H4 (cell line): ENCODE measurements at places on chromosomes 3 and 15. TPM values are rescaled to one million over a fixed set of nuclear protein-coding genes. Genes with fewer than 3 reads are reported as not detected.

- DNase-seq = no peak
Measured at GRCh38 chr3:142785996-142786395, 62.2 kb downstream of the TRPC1 start.

DNA sequence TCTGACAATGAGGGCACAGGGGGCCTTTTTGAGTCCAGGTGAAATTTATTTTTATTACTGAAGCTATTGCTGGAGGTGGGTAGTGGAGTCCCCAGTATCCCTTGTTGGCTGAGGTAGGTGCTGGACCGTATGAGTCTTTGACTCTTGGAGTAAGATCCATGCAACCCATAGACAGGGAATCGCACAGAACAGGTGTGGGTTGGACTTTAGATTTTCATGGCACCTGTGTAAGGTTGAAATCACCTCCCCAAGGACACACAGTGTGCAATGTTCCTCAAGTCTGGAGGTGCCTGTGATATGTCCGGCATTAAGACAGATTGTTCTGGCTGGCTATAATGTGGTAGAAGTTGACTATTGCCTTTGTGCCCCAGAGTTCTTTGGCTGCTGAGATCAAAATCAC is 23.5 kb downstream of the MKRN3 start:
- no peak for DNase-seq

The SPATA12 gene
- 0.14 TPM in 1 of 2 replicates, not detected in the other for total RNA-seq

DNA sequence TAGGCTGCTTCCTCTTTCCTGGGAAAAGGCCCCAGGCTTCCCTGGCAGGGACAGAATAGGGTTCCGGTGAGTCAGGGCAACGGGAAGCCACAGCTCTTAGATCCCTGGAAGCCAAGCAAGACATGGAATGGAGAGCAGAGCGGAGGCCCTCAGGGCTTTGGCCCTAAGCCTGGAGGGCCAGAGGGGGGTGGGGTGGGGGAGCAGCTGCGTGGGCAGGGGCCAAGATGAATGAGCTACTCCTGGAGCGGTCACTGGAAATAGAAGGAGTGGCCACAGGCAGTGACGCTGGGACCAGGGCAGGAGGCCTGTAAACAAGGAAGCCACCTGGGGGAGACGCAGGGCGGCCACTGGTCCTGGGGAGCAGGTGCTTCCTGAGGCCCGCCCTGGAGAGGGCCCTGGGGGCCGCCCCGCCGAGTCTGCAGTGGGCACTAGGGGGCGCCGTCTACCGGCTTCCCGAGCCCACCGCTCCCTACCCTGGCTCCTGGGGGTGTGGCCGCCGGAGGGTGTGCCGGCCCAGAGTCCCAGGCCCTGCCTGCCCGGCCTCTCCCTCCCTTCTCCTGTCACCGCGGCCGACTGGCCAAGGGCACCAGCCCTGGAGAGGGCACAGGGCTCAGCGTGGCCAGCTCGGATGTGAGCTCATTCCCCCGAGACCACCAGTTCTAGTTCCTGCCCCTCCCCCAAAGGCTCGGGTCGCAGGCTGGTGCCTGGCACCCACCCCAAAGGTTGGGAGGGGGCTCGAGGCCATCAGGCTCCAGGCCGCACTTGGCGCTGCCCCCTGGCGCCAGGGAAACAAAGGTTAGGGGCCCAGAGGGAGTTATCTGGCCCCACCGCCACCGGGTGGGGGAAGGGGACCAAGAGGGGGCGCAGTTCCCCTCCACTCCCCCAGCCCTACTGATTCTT is 12.1 kb downstream of the VPS18 start:
- DNase-seq = peak; percentile 82

The CD80 gene
- not detected in 2 replicates for total RNA-seq

- peak; percentile 80 for DNase-seq
Measured at GRCh38 chr3:180416111-180416594, 185.8 kb upstream of the TTC14 start.

The SV2B gene
- 0.04 TPM in 1 of 2 replicates, not detected in the other for total RNA-seq

DNA sequence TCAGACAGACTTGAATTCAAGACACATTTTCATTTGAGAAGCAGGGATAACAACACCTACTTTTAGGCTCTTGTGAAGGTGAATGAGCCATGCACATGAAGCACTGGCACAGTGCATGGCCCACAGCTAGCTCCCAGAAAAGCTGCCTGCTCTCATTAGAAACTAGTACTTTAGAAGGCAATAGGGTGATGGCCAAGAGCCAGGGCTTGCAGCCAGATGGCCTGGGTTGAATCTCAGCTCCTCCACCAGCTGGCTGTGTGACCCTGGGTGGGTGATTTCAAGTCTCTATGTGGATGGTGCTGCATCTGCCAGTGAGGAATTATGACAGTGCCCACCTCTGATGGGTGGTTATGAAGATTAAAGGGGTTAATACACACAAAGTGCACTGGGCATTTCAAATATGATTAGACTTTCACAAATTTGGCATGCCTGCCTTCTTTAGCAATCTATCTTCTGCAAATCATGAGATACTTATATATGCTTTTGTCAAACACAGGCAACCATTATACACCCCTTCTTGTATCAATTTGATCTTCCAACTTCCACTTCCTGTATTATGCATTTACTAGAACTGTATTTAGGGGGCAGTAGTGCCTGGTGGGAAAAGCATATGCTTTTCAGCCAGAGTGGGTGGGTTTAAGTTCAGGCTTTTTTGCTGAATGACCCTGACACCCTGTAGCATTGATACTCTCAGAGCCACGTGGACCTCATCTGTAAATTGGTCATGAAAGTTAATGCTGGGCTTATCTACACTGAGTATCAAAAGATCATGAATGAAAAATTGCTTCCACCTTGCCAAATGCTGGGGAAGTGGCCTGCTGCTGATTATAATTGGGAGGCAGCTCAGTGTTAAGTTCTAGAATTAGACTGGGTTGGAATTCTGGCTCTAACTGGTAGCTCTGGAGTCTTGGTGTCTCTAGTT is 34.7 kb upstream of the RBP1 start:
- no peak for DNase-seq

DNA sequence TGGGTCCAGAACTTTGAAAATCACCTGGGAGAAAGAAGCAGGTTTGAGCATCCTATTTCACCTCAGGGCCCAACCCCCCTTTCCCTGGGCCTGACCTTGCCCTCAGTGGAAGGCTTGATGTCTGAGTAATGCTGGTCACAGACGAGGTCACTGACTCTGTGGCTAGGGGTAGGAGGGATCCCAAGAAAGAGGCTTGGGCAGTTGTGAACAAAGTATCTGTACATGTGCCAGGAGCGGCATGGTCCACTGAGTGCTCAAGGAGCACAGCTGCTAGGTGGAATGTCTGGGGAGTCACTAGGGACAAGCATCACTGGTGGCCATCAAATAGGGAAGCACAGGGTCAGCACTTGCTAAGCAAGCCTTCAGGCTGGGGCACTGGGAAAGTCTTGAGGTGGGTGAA is 7.3 kb downstream of the CCDC71 start:
- no peak for DNase-seq

DNA sequence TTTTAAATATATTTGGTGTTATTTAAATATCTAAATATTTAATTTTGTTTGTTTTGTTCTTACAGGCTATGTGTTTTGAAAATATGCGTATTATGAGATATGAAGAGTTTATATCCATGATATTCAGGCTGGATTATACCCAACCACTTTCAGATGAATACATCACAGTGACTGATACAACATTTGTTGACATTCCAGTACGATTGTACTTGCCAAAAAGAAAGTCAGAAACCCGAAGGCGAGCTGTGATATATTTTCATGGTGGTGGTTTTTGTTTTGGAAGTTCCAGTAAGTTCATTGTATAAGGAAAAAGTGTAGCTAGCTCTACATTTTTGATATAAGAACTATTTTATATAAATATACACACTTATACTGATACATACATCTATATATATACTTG is 6.9 kb downstream of the AADACL2 start:
- DNase-seq = no peak

The FANCD2OS gene
- total RNA-seq = not detected in 2 replicates

The MLF1 gene
- 32.8 and 43.8 TPM in 2 replicates for total RNA-seq

The P2RY13 gene
- total RNA-seq = not detected in 2 replicates

- no peak for DNase-seq
Measured at GRCh38 chr15:66211670-66212562, 41.6 kb downstream of the MEGF11 start.

The CADPS gene
- total RNA-seq = 0.17 TPM in 1 of 2 replicates, not detected in the other

DNA sequence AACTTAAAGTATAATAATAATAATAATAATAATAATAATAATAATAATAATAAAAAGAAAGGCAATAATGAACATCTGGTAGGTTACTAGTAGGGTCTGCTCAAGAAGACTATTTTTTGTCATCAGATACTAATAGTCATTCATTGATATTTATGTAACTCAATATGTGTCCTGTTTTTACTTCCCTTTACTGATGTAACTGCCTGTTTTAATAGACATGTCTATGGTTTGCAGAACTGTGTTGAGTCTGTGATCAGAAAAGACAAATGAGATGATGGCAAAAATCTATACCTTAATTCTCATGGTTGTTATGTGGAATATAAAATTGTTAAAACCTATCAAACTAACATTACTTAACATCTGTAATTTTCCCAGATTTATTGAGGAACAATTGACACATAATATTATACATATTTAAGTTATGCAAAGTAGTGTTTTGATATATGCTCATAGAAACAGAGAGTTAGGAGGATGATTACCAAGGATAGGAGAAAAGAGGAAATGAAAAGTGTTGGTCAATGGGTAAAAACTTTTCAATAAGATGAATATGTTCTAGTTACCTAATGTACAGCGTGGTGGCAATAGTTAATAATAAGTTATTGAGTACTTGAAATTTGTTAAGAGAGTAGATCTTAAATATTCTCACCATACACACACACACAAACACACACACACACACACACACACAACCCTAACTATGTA is 699.4 kb downstream of the ZPLD1 start:
- DNase-seq = no peak

The DCBLD2 gene
- 30.4 and 40.2 TPM in 2 replicates for total RNA-seq

DNA sequence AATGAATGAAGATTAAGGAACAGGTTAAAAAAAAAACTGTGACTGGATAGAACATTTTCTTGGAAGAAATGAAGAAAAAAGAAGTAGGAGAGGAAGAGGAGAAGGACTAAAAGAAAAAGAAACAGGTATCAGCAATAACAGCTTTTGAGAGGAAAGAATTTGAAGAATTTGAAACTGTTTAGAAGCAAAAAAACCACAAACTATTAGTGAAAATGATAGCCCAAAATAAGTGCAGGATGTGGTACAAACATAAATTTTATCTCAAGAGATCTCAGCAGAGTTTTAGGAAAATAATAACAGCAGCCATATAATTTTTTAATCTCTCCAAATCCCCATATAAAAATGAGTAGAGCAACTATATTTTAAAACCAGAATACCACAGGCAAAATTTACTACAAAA is 8.8 kb upstream of the A4GNT start:
- DNase-seq = no peak

The CLDN18 gene
- total RNA-seq = not detected in 2 replicates

The TLR9 gene
- not detected in 2 replicates for total RNA-seq

DNA sequence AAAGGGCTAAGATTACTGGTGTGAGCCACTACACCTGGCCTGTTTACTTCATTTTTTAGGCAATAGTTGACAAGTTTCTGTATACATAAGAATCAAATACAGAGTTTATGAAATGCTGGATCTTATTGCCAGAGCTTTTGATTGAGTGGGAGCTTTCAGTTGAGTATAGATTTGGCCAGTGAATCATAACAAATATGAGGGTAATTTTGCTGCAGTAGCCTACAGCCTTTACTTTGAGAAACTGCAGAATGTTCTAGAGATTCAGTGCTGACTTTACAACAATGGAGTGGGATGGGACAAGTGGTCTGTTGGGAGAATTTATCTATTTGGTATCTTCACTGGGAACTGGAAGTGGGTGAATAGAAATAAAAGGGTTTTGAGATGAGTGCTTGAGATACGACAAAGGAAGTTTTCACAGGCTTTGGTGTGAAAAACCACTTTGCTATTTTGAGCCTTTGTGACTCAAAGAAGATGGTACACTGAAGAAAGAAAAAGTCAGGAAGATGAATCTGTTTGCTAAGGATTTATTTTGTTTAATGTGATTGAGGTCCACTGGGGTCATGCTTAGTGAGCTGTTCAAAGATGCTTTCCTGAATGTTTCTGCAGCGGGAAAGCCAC is 227.8 kb downstream of the UBE2E2 start:
- DNase-seq = no peak

- no peak for DNase-seq
Measured at GRCh38 chr15:25058080-25058785, 103.4 kb downstream of the SNRPN start.

GRCh38 chr3:36876181-36876936 is 68.5 kb downstream of the TRANK1 start:
- peak; percentile 8 for DNase-seq

The CERS3 gene
- not detected in 2 replicates for total RNA-seq

DNA sequence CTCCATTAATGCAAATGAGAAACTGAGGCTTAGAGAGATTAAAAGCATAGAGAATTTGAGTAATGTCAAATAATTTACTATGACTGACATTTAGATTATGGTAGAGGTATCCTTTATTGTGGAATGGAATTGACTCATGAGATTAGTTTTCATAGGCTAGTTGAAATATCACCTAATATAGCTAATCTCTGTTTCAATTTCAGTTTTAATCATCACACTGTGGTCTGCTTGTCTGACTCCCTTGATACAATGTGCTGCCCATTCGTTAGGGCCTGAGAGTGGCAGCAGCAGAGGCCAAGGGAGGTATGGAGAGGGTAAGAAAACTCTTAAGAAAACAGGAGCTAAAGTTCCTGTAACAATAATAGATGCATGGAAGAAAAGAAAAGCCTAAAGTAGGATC is 13.2 kb upstream of the ZBTB20 start:
- DNase-seq = no peak

The CCDC39 gene
- total RNA-seq = not detected in 2 replicates

The GRM2 gene
- total RNA-seq = not detected in 2 replicates

- no peak for DNase-seq
Measured at GRCh38 chr3:51962854-51963530, 4.3 kb downstream of the PCBP4 start.

DNA sequence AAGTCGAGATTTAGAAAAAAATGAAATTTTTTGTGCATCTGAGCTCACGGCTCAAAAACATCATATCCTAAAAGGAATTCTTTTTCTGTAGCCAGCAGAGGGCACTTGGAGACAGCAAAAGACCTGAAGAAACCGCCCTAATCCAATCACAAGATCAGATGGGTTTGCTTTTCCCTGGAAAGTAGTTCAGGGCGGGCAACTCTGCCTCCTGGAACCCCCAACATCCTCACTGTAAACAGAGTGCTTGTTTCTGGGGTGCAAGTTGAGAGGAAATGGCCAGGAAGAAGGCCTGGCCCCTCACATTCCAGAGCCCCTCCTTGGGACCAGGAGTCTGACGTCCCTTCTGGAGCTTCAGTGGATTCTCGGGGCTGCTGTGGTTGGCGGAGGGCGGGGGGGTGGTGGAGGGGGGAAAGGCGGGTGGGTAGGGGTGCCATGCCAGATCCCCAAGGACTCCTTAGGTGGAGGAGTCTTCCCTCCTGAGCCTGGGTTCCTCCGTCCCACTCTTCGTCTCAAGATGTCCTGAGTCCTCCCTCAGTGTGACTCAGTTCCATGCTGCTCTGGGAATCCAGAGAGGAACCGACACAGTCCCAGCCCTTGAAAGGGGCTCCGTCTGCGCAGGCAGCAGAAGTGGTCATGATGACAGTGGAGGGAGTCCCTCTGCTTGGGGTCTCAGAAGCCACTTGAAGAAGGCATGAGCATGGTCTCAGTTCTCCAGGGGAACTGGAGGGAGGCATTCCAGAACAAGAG is 35.9 kb downstream of the CCK start:
- peak; percentile 21 for DNase-seq

GRCh38 chr15:55897560-55898336 is 95.7 kb downstream of the NEDD4 start:
- DNase-seq = peak; percentile 79

The ROBO1 gene
- 22.8 and 24.7 TPM in 2 replicates for total RNA-seq

GRCh38 chr3:77040216-77040615 is 317 bp downstream of the ROBO2 start:
- no peak for DNase-seq

The ZDHHC23 gene
- total RNA-seq = 3.9 and 5.1 TPM in 2 replicates

The ECE2 gene
- total RNA-seq = not detected in 2 replicates
